Large intestine (tissue), 12 donors: ENCODE measurements at places on chromosomes 2 and 18. TPM values are rescaled to one million over a fixed set of nuclear protein-coding genes. Genes with fewer than 3 reads are reported as not detected.

- DNase-seq = no peak
- H3K36me3 ChIP-seq = no peaks in the 10 kb centered on the region
- no peaks in the 10 kb centered on the region for H3K27me3 ChIP-seq
- H3K4me3 ChIP-seq = no peak overlapping the region
- no peaks in the 10 kb centered on the region for H3K4me1 ChIP-seq
Measured at GRCh38 chr2:121748202-121748601, 7.2 kb upstream of the TSN start.

DNA sequence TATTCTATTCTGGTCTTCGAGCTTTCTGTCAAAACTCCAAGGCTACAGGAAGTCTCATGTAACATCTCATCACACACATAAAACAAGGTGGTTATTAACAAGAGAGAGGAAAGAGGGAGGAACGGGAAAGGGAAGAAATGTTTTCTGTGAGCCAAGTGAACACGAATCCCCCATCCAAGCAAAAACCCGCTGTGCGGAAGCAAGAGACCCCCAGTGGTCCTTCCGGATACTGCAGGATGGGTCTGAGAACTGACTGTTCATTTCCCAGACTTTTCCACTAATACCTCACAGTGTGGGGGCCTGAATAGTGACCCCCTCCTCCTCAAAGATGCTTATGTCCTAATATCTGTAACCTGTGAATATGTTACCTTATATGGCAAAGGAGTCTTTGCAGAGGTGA lies 19.0 kb upstream of the DIPK1C start:
- no peak overlapping the region for H3K27ac ChIP-seq
- H3K4me1 ChIP-seq = peaks cover 12% of the 10 kb centered on the region
- H3K36me3 ChIP-seq = no peaks in the 10 kb centered on the region
- DNase-seq = no peak
- no peaks in the 10 kb centered on the region for H3K27me3 ChIP-seq
- no peak overlapping the region for H3K4me3 ChIP-seq

DNA sequence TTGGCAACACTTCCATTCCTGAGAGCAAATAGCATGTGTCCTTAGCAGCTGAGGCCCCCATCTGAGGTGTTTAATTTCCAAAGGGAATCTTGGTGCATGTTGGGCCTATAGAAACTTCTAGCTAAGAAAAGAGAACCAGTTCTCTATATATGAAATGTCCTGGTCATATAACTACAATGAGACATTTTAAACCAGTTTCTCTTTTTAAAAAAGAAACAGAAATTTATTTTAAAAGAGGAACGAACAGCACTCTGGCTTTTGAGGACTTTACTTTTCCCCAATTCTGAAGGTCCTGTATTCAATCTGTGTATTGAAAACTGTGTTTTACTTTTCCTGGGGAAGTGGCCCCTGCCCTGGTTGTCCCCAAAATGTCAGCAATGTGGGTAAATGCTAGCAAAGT lies 309.5 kb upstream of the STON1 start:
- no peak overlapping the region for H3K4me3 ChIP-seq
- DNase-seq = no peak
- no peaks in the 10 kb centered on the region for H3K36me3 ChIP-seq
- peaks cover 33% of the 10 kb centered on the region for H3K4me1 ChIP-seq
- H3K27ac ChIP-seq = peak overlapping the region; percentile 86

Gene DAW1
- polyA plus RNA-seq = 0.79 TPM
